ENCODE measurements at places on chromosomes 2 and 18. TPM values are rescaled to one million over a fixed set of nuclear protein-coding genes. Genes with fewer than 3 reads are reported as not detected.

COL3A1 gene
- 70.4 TPM for total RNA-seq

HOXD10 gene
- total RNA-seq = not detected

TTC21B gene
- total RNA-seq = 9.4 TPM

GAREM2 gene
- not detected for total RNA-seq

DNA sequence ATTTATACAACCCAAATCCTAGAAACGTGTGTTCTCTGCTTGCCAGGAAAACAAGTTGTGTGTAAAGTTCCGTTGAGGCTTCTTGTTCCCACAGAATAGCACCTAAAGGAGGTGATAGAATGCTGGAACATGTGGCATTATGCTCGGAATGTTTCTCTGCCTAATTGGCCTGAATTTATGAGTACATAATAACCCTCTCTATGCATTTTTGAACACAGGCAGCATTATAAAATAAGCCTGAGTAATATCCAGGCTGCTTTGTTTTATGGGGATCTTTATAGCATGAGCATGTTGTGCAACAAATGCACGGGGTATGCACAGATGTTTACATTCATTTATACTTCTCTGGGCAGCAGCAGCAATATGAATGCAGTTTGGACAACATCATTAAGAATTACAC is 385.7 kb downstream of the MBD2 start:
- no peak for DNase-seq

- DNase-seq = peak; percentile 66
Measured at GRCh38 chr18:25467226-25467987, 115.4 kb upstream of the ZNF521 start.

GRCh38 chr2:63742580-63742976 is 99.1 kb upstream of the UGP2 start:
- DNase-seq = no peak
